Muscle of arm (tissue), 14 donors: ENCODE measurements at places on chromosomes 12 and 14. TPM values are rescaled to one million over a fixed set of nuclear protein-coding genes. Genes with fewer than 3 reads are reported as not detected.

- DNase-seq = peak; percentile 45
These were observed 213.7 kb upstream of the NPAS3 start for GRCh38 chr14:32724867-32725471.

GRCh38 chr14:22607291-22607690 is 9.2 kb downstream of the ABHD4 start:
- DNase-seq = no peak

GRCh38 chr14:49058511-49058910 is 527.7 kb downstream of the RPS29 start:
- DNase-seq = no peak

DNA sequence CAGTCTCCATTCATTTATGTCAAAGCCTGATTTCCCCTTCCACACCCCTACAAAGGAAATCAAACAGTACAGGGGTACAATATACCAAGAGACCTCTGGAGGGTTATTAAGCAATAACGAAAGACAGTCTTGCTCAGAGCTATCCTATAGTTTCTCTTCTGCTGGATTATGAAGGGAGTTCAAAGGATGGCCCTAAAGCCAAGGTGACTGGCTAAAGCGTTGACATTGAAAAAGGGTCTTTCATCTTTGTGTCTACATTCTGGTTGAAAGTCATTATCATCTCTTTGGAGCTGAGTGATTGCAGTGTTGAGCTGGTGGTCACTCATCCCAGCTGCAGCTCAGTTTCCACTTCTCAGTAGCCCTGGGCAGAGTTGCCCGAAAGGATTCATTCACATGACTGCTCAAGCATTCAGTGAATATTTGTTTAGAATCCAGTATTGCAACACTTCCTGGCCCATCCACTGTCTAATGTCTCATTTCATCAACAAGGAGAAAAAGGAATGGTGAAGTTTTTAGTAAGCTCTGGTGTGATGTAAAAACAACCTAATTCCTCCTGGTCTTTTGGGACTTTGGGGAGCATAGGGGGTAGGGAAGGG is 19.2 kb upstream of the TBX5 start:
- no peak for DNase-seq

GRCh38 chr14:54574528-54574927 is 7.6 kb downstream of the SAMD4A start:
- DNase-seq = no peak

DNA sequence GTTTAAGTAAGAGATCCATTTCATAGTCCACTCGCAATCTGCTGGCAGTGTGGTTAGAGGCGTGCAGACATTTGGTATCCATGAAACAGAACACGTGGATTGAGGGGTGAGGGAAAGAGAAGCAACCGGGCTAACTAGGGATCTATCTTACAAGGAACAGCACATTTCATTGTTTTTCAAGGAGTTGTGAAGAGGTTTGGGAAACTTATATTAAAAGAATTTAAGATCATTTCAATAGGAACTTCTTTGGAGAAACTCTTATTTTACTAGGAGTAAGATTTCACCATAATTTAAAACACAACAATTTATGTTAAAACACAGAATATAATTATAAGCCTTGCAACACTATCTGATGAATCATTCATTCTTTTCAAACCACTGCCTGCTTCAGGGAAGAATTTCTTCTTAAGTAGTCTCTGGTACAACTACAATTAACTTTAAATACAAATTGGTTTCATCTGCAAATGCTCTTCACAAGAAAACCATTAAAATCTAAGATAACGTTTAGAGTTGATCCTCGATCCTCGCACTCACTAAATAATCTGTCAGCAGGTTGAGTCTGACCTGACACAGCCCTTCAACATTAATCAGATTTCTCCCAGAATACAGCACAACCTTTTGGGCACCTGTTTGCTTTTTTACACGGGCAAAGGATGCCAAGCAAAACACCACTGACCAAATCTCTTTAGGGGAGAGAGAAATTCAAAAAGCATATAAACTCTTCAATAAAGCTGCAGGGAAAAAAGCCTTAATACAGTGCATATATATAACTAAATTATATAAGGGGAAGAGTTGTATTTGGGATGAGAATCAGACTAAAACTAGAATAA is 27.3 kb downstream of the PPTC7 start:
- no peak for DNase-seq

- no peak for DNase-seq
These were observed 341.2 kb downstream of the CACNA1C start for GRCh38 chr12:2393996-2394395.

GRCh38 chr14:70394674-70395306 is 22.1 kb downstream of the SYNJ2BP start:
- no peak for DNase-seq

- no peak for DNase-seq
These were observed 81.4 kb downstream of the FRMD6 start for GRCh38 chr14:51733147-51733546.

Gene SMIM41
- polyA plus RNA-seq = not detected

Gene SLCO1B3
- polyA plus RNA-seq = not detected
